ENCODE measurements at places on chromosomes 5 and 9. TPM values are rescaled to one million over a fixed set of nuclear protein-coding genes. Genes with fewer than 3 reads are reported as not detected.

- DNase-seq: no peak
These were observed 691.7 kb upstream of the SEMA6A start for GRCh38 chr5:117266280-117266679.

DNA sequence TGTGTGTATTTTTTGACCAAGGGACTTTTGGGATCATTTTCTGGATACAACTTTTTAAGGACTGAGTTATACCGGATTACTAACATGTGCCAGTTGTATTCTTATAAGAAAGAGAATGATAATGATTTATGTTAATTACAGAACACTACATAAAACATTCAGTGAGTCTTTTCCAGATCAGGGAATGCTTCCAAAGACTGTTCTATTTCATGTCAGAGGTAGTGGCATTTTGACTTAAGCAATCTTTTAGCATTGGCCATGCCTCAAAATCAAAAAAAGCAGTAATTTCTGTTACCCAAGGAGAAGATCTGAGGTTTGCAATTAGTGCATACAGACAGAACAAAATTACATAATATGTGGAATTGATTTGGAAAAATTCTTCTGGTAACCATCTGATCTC, 413.0 kb upstream of the CDH9 start:
- DNase-seq: no peak

GRCh38 chr9:134472256-134472655, 146.0 kb downstream of the RXRA start:
- DNase-seq: no peak

- DNase-seq: no peak
These were observed 34.3 kb downstream of the ZNF462 start for GRCh38 chr9:106897236-106897635.

- no peak for DNase-seq
These were observed 159.4 kb downstream of the RASEF start for GRCh38 chr9:82903503-82903902.

DNA sequence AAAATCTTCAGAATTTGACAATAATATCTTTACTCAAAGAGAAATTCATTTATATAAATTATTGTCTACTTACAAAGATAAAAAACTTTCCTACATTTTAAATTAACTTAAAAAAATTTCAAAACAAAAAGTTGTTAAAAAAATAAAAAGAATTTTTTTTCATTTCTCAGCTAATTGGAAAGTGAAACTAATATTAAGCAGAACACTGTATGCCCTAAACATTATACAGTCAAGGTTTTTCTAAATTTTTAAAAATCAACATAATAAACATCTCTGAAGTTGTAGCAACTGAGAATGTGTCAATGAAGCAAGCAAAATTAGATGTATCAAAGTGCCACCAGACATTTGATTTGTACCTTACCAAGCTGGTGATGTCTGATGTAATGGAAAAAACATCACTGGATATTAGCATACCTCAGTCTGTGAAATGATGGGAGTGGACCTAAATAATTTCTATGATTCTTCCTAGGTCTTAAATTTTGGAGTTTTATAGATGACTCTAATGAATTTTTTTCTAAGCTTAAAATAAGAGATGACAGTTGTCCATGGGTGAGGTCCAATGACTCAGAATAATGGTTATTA, 290.1 kb downstream of the ADAMTS6 start:
- DNase-seq: no peak

DNA sequence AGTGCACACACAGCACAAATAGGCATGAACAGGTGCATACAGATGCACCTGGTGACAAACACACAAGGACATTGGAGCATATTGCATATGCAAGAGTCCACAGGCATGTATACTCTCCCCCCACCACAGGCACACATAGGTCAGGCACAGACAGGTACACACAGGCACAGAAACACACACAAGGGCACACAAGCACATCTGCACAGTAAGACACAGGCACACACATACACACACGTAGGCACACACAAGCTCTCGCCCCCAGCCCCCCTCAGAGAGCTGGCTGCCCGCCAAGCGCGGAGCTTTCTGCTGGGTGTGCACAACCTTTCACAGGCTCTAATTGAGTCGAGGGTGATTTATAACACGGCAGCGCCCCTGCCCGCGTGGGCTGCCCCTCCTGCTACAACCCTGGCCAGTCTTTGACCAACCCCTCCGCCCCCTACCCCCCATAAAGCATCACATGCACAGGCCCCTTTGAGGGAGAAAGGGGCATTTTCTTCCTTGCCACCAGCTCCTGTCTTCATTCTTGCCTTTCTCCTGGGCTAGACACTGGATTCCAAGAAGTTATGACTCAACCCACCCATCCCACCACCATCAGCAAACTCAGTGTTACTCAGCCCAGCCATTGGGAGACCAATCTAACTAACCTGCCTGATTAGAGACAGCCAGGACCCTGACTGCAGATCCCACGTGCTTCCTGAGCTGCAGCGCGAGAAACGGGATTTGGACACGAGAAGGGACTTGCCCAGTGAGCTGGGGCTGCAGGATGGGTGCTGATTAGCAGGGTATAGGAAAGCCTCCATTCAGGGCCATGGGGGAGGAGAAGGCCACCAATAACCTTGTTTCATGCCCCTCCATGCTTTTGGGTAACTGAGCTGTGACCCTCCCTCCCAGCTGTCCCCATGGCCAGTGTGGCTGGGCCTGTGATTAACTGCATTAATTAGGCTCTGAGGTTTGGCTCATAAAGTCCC, 42.8 kb upstream of the PSD2 start:
- no peak for DNase-seq

DNA sequence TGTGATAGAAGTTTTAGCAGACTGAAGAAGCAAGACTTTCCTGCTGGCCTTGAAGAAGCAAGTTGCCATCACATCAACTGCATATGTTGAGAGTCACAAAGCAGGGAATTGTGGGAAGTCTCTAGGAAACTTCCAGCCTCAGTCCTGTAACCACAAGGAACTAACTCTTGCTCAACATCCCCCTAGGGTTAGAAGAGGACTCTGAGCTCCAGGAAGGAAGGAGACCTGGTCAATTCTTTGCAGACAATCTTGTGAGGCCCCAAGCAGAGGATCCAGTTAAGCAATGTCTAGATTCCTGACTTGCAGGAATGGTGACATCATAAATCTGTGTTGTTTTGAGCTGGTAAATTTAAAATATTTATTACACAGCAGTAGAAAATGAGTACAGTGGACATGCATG, 18.6 kb upstream of the ZNF366 start:
- no peak for DNase-seq

DNA sequence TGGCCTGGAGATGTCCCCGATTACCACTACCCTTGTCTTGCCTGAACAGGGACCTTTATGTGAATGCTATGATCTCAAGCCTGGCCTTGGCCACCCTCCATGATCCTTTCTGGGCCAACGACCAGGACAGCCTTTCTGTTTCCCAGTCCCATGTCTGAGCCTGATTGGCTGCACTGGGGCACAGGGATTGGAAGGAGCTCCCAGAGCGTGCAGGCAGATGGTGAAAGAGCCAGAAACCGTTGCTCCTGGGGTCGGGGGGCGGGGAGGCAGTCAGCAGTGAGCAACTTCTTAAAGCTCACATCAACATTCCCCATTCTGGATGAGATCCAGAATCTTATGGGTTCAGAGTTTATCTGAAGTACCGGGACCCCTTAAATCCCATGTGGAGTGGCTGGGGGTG, 84.4 kb downstream of the INSYN2B start:
- DNase-seq: no peak

- DNase-seq: no peak
These were observed 10.8 kb downstream of the SH3PXD2B start for GRCh38 chr5:172443441-172444109.

- DNase-seq: no peak
These were observed 3.8 kb upstream of the NEUROG1 start for GRCh38 chr5:135539430-135540005.

DNA sequence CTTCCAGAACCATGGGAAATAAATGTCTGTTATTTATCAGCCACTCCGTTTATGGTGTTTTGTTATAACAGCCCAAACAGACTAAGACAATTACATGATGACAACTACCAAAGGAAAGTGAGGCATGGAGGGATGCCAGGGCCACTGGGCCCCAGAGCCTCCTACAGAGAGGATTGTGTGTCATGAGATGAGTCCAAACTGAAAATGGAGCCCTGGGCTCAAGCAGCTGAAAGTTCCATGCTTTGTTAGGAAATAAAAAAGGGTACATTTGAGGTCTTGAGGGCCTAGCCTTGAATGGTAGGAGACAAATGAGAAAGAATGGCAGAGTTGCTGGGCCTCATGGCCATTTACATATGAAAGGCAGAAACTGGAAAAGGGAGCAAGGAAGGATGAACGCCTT, 586.5 kb downstream of the CETN3 start:
- no peak for DNase-seq

- no peak for DNase-seq
These were observed 82.6 kb downstream of the DOCK2 start for GRCh38 chr5:169719360-169720314.

DNA sequence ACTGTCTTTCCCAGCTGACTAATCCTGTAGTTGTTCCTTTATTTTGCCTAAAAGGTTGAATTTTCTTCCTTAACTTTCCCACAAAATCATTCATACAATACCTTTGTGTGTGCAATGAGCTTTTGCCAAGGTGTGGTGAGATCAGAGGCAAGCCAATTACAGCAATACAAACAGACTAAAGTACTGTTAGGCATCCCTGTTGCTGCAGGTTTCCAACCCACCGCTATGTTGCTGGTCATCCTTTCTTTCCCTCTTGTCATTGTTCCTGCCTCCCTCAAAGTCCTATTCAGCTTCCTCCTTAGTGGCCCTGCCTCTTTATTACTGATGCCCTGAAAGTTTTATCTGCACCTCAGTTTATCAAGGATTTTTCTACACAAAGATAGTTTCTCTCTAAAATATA, 22.1 kb downstream of the ITGA2 start:
- no peak for DNase-seq

DNA sequence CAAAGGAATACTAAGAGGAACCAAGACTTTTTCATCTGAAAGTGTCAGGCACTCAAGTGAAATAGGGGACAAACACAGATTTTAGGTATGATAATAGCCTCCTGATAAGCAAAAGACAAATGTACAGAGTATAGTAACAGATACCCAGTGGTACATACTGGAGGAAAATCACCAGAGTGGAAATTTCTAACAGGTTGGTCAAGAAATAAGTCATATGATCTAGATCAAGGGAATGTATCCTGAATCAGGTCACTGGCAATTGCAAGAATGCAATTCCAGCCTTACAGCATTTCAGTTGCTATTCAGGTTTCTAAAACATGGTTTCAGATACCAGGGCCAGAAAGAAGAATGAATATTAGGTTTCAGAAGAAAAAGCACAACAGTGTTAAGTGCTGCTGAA, 82.2 kb upstream of the SLCO6A1 start:
- no peak for DNase-seq

DNA sequence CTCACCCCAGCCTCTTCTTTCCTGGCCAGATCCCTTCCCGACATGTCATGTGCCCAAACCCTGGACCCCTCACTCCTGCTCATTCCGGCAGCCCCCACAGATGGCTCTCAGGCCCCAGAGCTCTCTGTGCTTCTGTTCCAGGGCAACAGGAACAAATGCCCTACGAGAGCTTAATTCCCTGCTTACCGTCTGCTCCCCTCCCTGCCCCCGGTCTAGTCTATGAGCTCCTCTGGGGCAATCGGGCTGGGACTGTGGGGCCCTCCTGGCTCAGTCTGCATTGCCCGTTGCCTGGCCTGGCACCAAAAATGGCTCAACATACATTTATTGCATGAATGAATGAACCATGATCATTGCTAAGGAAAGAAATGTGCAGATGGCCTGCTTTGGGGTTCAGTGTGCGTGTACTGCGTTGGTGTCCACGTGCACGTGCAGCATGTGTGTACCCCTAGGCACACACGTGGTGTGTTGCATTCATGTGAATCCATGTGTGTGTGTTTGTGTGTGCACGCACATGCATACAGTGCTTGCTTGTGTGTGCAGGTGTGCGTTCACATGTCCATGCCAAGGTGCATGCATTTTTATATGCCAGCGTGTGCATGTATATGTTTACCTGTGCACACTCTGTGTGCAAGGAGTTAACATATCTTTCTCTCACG, 201.2 kb upstream of the IER5L start:
- peak; percentile 32 for DNase-seq

DNA sequence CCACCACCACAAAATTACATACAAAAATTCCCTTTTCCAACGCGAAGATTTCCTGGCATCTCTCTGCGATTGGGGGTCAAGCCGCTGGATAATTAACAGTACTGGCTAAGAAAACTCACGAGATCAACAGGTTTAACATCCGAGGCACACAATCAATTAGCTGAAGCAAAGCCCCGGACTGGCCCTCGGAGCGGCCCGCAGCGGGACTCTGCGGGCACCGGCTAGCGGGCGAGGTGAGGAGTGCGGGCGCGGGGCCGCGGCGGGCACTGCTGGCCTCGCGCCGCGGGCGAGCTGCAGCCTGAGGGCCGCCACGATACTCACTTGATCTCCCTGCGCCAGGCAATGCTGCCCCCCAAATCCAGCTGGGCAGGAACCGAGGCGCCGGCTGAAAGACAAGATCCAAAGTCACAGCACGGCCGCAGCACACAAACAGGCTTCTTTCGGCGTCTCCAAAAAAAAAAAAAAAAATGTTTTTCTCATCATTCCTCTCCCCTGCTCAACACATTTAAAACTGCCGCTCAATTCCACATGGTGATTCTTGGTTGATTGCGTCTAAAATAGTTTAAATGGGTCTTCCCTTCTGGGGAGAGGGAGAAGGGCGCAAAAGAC, 210.2 kb downstream of the MEF2C start:
- DNase-seq: no peak

- no peak for DNase-seq
These were observed 11.9 kb downstream of the LHFPL2 start for GRCh38 chr5:78636682-78637081.

PCDHB6 gene
- 0.75 TPM for total RNA-seq

C9orf153 gene
- 0.23 TPM for total RNA-seq

AQP7 gene
- total RNA-seq: 2.4 TPM

ALDH1A1 gene
- 212 TPM for total RNA-seq

OLFML2A gene
- 39.5 TPM for total RNA-seq

CCDC192 gene
- total RNA-seq: not detected

SPINK1 gene
- total RNA-seq: not detected

ZER1 gene
- total RNA-seq: 32.0 TPM

GTF2H2C gene
- 33.4 TPM for total RNA-seq

TMEM174 gene
- total RNA-seq: not detected

PTGDS gene
- 477 TPM for total RNA-seq

FXN gene
- total RNA-seq: 12.4 TPM

GAPT gene
- total RNA-seq: 5.2 TPM

PPP3R2 gene
- total RNA-seq: not detected

PCDHB15 gene
- 2.5 TPM for total RNA-seq

QRFP gene
- total RNA-seq: not detected
